Right ventricle myocardium superior (tissue), 1 donor: ENCODE measurements at places on chromosomes 1 and 21. TPM values are rescaled to one million over a fixed set of nuclear protein-coding genes. Genes with fewer than 3 reads are reported as not detected.
A peak's percentile ranks its signal among the peaks of the same experiment; 100 is the strongest.

EPHA2 gene
- 7.3 TPM for total RNA-seq

ATG4C gene
- 11.5 TPM for total RNA-seq

PRDM16 gene
- 14.2 TPM for total RNA-seq

GRCh38 chr1:211577819-211578639 is 932 bp downstream of the SLC30A1 start:
- peak; percentile 84 for DNase-seq

GRCh38 chr1:75797273-75797588 is 549 bp downstream of the MSH4 start:
- no peak for DNase-seq

DNA sequence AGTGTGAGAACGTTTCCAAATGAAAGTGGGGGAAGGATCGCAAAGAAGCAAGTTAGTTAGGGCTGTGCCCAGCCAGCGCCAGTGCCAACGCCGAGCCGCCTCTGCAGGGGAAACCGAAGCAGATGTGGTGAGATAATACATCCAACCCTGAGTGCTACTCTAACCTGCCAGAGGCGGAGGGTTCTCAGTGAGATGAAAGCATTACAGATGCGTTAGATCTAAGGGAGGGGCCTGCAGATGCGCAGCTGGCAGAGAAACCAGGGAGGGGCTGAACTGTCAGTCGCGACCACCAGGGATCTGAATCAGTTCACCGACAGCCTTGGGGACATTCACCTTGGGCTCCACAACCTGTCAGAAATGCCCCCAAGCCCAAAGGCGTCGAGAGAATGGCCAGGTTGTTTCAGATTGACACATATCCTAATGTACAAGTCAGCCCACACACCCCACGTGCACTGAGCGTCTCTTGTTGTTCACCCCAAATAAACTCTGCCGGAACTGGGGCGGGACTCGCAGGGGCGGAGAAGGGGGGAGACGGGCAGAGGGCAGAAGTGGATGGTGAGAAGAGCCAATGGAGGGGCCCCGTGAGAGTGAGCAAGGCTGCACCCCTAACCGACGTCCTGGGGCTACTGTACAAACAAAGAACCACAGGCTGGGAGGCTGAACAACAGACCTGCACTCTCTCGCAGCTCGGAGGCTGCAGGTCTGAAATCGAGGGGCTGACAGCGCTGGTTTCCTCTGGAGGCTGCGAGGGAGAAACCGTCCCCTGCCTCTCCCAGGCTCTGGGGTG is 8.7 kb upstream of the UMODL1 start:
- DNase-seq, result no peak

GRCh38 chr1:205267306-205267902 is 39.7 kb downstream of the TMCC2 start:
- no peak for DNase-seq

- DNase-seq, result no peak
Observed at GRCh38 chr1:204223129-204223860, 9.5 kb upstream of the GOLT1A start.
